ENCODE measurements at places on chromosomes 1 and 21.

GRCh38 chr1:165281207-165281901 is 75.2 kb downstream of the LMX1A start:
- DNase-seq: no peak

GRCh38 chr1:162689745-162690671 is 57.7 kb downstream of the DDR2 start:
- no peak for DNase-seq

GRCh38 chr1:234478481-234479309 is at the start of gene TARBP1:
TSS of gene TARBP1 (minus strand) at chr1:234479179. CDS start at chr1:234479103, 76 bp downstream.
- peak; percentile 48 for DNase-seq

DNA sequence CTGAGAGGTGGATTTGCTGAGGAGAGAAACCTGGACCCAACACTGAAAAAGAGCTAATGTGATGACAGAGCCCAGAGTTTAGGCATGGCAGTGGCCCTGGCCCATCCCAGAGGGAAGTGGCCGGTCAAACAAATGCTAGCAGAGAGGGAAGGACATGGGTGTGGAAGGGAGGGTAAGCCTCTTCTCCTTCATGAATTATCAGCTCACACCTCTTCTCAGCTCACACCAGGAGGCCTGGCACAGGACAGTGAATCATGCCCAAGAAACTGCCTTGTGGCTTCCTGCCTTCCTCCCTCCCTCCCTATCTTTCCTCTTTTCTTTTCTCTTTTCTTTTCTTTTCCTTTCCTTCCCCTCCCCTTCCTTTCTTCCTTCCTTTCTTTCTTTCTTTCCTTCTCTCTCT is 1.3 kb upstream of the SPRR3 start:
- DNase-seq: no peak

DNA sequence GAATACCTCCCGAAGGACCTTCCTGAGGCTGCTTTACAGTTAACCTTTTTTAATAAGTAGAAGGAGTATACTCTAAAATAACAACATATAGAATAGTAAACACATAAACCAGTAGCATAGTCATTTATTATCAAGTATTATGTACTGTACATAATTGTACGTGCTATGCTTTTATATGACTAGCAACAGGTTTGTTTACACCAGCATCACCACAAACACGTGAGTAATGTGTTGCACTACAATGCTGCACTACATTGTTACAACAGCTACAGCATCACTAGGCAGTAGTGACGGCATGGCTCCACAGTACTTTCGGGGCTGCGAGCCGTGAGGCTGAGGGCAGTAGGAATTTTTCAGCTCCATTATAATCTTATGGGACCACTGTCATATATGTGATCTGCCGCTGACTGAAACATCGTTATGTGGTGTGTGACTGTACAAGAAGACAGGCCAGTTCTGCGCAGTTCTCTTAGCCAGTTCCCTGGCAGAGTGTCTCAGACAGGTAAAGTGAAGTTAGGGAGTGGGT is 82.8 kb upstream of the LRRC8D start:
- no peak for DNase-seq

- DNase-seq: no peak
Measured at GRCh38 chr1:21706151-21706835, 37.1 kb upstream of the RAP1GAP start.

- no peak for DNase-seq
Measured at GRCh38 chr1:196091397-196092135, 516.7 kb downstream of the KCNT2 start.

DNA sequence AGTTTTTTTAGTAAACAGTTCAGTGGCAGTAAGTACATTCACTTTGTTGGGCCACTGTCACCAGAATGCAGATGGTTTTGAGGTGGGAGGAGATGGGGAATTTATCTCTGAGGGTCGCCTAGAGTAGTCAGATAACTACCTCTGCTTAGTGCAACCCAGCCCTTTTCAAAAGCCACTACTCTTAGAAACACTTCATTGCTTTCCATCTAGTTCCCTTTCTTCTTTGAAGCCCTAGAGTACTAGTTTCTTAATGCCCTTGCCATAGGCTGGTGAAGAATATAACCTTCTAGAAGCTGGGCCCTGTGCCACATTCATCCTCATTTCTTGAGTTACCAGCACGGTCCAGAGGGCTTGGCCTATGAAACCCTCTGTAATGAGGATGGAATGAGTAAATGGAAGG is 28.4 kb upstream of the ST3GAL3 start:
- no peak for DNase-seq

DNA sequence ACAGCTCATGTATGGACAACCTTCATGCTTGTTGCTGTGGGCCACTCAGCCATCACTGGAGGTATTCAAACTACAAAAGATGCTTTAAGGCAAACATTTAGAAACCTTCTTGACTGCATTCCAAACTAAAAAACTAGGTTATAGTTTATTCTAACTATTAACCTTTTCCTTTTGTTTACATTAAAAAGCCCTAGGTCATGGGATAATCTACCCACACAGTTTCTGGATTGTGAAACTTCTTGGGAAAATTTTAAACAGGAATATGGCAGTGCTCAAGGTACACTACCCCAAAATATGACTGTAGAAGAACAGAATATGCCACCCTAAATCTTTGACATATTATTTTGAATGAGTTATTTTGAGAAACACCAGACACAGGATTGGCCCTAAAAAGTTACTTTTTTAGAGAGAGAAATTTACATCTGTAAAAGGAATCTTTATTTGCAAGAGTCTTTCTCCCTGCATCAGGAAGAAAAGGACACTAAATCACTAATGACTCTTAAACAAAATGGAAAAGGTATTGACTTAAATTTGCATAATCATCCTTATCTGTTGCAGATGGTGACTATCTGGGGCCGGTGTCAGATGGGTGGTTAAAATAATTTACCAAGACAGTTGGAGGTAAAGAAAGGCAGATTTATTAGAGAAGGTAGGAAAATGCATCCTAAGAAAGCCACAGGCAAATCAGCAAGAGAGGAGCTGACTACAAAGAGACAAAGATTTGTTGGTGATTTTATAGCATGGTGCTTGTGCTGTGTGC is 25.1 kb upstream of the NUF2 start:
- no peak for DNase-seq

DNA sequence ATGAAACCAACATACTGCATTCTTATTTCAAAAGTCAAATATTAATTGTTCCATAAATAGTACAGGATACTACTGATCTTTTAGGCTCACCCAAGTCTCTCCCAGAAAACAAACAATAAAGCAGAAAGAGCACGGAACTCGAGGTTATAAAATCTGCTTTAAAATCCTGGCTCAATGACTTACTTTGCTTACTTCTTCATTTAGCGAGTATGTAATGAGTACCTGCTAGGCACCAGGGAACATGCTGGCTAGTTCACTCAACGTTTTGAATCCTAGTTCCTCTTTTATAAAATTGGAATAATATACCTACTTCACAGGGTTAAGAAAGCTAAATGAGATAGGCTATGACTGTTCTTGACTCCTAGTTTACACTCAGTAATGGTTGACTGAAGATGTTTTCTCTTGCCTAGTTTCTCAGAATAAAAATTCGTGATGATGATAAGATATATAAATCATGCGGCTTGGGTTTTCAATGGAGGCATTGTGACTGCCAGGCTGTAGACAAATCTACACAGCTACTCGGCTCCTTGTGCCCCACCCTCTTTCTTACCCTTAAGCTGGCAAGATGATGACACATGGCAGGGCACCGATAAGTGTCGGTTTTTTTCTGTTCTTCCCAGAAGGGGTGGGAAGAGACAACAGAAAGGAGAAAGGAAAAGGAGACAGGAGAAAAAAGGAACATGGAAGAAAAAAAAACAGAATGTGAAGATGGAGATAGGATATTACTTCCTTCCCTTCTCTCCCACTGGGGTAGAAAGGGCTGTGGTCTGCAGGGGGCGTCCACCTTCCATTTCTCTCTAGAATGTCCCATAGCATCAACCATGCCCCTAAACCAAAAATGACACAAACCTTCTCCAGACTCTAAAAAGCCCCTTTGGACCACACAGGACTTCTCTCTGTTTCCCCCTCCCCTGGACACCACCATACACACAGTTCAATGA is 507.1 kb downstream of the SMYD3 start:
- DNase-seq: no peak

- DNase-seq: peak; percentile 16
Measured at GRCh38 chr1:33137800-33138199, 44.0 kb downstream of the TRIM62 start.

DNA sequence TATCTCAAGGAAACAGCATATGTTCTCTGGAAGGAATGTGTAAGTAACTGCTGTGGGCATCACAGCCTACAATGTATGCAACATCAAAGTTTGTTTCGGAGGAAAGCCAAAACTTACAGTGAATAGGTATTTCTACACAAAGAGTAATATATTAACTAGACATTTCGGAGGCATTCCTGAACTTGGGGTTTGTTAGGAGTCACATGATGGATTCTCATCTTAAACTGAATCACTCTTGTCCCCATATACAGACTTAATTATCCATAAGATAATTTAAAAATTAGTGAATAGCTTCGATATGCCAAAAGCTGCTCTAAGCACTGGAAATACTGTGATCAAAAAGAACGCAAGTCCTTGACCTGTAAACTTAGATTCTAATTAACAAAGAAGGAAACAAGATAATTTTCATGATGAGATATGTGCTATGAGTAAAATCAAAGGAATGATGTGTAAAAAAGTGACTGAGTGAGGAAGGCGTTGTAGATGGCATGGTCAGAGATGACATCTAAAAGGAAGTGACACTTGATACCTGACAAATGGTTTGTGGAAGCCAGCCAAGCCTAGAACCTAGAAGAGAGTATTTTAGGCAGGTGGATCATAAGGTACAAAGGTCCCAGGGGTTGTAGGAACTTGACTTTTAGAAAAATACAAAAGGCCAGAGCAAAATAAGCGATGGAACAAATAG is 273.1 kb downstream of the MRPL39 start:
- no peak for DNase-seq

GRCh38 chr1:34787461-34788420 is 5.1 kb upstream of the GJA4 start:
- DNase-seq: no peak

GRCh38 chr1:10779841-10780240 is 16.6 kb downstream of the CASZ1 start:
- no peak for DNase-seq

DNA sequence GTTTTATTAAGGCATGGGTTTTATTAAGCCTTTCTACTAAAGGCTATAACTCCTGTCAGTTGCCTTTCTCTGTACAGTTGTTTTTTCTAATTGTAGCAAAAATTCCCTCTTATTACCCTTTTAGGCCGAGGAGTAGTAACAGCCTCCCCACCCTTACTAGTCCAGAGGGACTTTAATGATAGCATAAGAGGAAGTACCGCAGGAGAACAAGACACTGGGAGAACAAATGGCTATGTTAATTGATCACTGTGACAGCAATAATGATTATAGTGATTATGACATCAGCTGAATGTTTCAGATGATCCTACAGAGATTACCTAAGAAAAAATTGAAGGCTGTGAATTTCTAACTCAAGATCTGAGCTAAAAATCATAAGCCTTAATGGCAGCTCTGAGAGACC is 383.0 kb upstream of the PTBP2 start:
- no peak for DNase-seq

DNA sequence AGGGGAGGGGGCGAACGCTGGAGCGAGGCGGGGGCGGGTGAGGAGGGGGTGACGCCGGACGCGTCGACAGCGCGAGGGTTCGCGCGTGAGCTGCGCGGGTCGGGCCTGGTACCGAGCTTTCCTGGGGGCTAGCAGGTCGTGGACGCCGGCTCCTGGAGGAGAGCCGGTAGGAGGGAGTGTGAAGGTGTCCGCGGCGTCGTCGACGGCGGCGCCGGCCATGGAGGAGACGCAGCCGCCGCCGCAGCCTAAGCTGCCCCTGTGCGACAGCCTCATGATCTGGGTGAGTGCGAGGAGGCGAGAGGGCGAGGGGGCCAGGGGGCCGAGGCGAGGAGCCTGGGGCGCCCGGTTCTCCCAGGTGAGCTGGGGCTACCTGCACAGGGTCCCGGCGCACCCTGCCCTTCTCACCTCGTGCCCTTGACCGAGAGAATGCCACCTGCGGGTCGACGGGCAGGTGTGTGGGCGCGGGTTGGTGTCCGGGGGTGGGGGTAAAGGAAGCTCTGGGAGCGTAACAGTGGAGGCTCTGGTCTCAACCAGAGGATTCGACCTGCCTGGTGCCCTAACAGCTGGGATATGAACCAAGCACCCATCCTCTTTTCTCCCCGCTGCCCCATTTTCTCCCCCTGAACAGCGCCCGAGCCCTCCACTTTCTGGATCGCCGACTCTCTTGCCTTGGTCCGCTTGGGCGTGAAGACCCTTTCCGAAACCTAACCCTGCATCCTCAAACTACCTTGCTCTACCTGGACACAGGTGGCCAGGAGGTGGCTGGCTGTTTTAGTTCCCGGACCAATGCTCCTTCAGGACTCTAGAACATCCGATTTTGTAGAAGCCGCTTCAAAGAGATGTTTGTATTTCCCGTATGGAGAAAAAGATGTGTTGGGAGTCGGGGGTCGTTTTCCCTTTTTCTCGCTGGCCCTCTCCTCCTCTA is at the start of gene HOOK1:
Gene HOOK1 (plus strand): TSS at position 49 of the 925 bp plus-strand sequence. CDS start 169 bp downstream, at position 218.
- DNase-seq: no peak

GRCh38 chr1:198391393-198392020 is 149.0 kb downstream of the ATP6V1G3 start:
- no peak for DNase-seq

- no peak for DNase-seq
Measured at GRCh38 chr1:151371370-151372057, 991 bp downstream of the SELENBP1 start.

GRCh38 chr1:156055281-156056048 is 883 bp downstream of the LAMTOR2 start:
- no peak for DNase-seq

DNA sequence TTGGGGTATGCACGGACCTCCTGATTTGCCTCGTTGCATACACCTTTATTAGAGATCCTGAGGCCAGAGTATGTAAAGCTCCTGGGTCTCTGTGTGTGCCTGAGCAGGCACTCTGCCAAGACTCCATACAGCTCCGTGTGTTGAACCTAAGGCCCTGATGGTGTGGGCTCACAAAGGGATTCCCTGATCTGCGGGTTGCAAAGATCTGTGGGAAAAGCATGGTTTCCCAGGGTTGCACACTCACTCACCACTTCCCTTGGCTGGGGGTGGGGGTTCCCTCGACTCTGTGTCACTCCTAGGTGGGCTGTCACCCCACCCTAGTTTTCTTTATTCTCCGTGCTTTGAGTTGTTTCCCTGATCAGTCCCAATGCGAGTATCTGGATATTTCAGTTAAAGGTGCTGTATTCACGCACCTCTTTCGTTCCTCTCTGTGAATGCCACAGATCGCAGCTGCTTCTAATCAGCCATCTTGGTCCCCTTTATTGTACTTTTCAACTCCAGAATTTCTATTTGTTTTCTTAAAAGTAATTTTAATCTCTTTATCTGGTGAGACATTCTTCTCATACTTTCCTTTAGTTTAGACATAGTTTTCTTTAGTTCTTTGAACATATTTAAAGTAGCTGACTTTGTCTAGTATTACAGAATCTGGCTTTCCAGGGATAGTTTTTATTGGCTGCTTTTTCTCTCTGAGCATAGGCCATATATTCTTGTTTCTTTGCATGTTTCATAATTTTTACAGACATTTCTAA is 39.0 kb upstream of the F3 start:
- no peak for DNase-seq

DNA sequence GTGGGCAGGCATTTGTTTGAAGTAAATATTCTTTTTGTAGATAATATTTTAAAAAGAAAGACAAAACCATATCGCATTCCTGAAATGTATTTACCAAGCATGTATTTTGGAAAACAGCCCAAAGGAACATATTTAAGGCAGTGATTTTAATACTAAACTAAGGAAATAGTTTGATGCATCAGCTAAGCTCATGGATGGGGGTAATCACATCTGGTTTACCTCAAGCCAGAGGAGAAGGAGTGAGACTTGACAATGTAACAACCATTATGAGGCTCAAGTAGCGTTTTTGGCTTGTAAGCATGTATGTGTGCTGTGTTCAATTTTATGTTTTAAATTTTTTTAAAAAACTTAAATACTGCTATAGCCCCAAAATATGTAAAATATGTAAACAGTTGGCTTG is 390.5 kb downstream of the DISC1 start:
- no peak for DNase-seq

GRCh38 chr1:113515498-113515897 is 125.2 kb downstream of the MAGI3 start:
- DNase-seq: no peak
